ENCODE measurements at places on chromosomes 4 and X.

DNA sequence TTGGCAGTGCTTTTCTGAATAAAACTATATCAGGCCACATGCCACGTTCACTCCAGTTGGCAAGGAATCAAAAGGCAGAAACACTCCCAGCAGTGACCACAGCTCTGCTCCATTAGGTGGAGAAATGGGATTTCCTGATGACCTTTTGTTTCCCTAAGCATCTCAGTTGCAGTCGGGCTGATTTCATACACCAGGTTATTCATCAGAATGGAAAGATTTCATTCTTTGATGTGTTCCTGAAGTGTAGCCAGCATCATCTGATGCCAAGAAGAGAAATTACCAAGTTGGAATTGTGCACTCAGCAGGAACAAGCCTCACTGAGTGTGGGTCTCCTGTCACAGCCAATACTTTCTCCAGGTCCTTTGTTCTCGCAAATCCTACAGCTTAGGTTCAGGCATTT, 193.7 kb downstream of the SPATA18 start:
- DNase-seq: no peak

GRCh38 chr4:5142726-5143125, 91.4 kb downstream of the STK32B start:
- peak; percentile 26 for DNase-seq

DNA sequence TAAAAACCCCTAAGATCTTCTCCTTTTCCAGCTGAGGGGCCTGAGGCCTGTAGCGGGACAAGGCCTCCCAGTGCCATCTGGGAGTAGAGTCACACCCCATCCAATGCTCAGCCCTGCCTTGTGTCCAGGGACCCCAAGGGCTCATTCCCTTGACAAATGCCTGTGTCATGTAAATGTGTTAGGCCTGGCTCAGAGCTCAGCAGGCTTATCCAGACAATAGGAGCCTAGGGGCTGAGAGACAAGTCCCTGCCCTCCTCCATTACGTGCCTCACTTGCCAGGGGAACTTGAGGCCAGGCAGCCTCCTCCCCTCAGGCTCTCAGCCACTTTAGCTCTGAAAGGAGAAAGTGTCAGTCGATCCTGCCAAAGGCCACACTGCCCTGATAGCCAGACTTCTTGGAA, 166.8 kb upstream of the MAMLD1 start:
- DNase-seq: no peak

DNA sequence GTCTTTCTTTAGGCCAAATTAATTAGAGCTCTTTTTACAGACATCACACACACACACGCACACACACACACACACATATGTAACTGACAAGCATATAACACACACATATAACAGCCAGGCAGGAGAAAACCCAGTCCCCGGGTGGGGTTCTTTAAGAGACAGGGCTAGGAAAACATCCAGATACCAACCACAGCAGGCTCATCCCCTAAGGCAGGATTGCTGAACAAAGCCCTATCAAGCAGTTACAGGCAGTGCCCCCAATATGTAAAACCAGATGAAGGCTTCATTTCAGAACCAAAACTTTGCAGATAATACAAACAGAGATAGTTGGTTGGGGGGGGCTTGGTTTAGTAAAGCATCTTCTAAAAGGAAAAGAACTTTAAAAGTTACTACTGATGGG, 18.0 kb upstream of the FAM47E start:
- no peak for DNase-seq

GRCh38 chr4:1783970-1784369, 9.1 kb upstream of the FGFR3 start:
- no peak for DNase-seq

DNA sequence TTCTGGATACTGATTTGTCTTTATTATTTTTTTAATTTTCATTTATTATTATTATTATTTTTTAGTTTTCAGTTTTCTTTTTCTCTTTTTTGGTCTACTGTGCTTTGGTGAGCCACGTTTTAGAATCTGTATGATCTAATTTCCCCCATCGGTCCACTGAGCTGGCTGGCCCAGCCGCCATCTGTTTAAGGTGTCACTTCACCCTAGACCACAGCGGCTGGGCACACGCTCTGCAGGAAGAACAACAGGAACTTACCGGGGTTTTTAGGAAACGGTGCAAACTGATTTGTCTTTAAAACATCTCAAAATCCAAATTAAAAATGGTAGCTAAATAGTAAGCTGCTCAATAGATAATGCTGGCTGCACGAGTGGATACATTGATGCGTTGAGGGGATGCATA, 48.8 kb upstream of the AMOT start:
- DNase-seq: no peak

Measured in foreskin keratinocyte (primary cell).